ENCODE measurements at places on chromosomes 4 and X.

- DNase-seq, result no peak
Observed at GRCh38 chr4:178385481-178385880, 943.2 kb upstream of the AGA start.

DNA sequence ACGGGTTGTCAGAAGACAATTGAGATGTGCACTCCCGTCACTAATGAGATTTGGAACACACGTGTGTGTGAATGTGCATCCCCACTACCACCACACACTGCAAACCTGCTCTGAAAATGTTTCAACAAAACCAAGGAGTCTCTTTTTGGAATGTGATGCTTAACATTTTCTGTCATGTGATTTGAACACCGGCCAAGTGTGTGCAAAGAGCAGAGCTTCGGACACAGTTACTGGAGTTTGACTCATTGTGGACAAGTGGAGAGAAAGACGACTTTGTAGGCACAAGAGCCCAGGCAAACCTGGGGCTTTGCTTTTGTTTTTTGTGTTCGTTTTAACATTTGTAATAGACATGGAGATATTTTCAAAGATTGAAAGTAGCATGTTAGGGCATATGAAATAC is 49.2 kb downstream of the CCKAR start:
- DNase-seq, result no peak

- DNase-seq, result no peak
Observed at GRCh38 chrX:15849555-15849954, 5.1 kb downstream of the AP1S2 start.

DNA sequence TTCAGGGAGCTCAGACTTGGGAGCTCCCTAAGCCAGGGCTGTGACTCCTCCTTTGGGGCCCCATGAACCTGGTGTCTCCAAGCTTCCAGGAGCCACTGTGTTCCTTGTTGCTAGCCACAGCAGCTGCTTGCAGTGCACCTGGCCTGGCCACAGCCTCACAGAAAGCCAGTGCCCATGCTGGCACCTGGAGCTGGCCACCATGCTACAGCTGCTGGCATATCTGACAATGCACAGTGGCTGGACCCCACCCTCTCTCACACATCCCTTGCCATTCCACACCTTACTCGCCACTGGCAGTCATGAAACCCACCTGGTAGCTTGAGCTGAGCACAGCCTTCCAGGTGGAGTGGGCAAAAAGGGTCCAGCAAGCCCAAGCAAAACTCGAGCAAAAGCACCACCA is 441.7 kb downstream of the ARAP2 start:
- no peak for DNase-seq

- no peak for DNase-seq
Observed at GRCh38 chr4:173165706-173166105, 2.9 kb upstream of the GALNT7 start.

DNA sequence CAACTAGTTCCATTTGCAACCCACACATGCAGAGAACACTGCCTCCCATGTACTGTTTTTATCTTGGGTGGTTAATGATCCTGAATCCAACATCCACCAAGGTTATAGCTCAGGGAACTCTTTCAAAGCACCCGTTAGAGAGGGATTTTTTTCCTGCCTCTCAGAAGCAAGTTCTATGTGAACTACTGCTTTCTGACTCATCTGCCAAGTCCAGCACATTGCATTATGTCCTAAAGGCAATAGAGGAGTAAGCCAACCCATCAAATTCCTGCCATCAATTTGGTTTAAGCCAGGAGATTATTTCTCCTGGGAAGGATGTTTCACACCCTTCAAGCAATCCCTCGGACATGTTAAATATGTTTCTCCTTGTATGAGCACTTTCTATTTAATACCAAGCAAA is 334.5 kb downstream of the GASK1B start:
- DNase-seq, result no peak

- no peak for DNase-seq
Observed at GRCh38 chrX:31092970-31093638, 21.3 kb upstream of the FTHL17 start.

DNA sequence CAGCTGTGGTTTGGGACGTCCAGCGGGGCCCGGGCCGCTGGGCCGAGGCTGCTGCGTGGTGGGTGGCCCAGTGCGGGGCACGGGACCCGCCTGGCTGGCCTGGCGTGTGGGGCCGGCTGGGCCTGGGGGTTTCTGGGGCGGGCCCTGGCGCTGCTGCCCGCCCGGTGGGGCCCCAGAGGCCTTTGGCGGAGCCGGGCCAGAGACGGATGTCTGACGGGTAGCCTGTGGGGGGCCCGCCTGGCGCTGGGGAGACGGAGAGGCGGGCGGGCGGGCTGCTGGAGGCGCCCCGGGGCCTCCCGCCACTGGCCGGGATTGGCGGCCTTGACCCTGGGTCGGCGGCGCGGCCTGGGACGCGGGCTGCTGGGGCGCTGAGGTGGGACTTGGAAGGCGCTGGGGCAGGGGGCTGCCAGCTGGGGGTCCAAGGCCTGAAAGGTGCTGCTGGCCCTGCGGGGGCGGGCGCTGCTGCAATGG is 8.1 kb upstream of the TIMP1 start:
- DNase-seq, result no peak

GRCh38 chr4:36244257-36245082 is at the start of gene ARAP2:
Gene ARAP2 (minus strand): TSS chr4:36244514. CDS start chr4:36229486, 15,028 bp downstream.
- DNase-seq, result no peak

DNA sequence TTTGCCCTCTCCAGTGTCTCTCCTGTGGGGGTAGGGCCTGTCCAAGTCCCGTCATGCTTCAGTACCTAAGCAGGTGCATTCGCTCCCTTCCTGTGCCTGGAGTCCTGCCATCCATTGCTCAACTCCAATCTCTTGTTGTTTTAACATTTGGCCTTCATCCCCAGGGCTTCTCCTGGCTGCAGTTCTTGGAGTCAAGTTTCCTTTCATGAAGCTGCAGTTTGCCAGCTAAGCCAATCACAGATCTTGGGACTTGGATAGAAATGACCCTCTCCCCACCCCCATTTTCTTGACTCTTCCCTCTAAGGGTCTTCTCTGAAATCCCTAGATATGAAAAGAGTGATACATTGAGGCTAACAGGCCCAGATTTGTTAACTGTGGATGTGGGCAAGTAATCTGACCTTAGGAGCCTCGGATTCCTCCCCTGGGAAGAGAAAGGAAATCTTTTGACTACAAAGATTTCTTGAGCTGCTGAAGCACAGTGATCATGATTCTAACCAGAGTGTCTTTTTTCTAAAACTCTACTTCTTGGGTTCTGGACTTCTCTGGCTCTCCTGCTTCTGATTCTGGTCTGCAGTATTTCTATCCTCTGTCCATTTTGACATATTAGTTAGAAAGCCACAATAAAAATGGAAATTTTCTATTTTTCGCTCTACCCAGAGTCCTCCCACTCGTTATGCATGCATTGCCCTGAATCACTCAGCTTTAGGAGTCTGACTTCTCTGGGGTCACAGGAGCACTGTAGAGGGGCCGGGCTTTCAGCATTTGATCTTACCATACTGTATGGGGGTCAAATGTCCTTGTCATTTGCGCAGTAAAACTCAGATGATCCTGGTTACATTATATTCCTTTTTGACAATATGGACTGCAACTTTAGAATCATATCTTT is 61.0 kb downstream of the CHRNA9 start:
- DNase-seq, result peak; percentile 38

- DNase-seq, result no peak
Observed at GRCh38 chr4:109939190-109939589, 26.5 kb downstream of the EGF start.

- DNase-seq, result no peak
Observed at GRCh38 chrX:128818690-128819089, 704.6 kb downstream of the SMARCA1 start.

GRCh38 chr4:158771776-158772175 is 3.0 kb downstream of the FNIP2 start:
- DNase-seq, result no peak

DNA sequence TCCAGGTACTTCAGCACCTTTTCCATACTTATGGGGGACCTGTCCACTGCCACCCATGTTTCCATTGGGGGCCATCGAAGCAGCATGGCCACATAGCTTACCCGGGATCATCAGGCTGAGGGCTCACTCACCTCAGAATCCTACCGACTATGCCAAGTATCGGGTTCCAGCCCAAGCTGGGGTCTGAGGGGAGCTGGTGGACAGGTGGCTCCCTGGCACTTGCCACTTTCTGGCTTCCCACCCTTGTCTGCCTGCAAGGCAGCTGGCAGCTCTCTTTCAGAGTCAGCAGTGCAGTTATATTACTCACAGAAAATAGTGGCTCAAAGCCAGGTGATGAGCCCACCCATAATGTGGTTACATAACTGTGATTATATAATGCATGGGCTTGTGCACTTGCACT is 1153.8 kb downstream of the STIM2 start:
- no peak for DNase-seq

GRCh38 chr4:24796620-24797019 is 1.2 kb downstream of the SOD3 start:
- no peak for DNase-seq

DNA sequence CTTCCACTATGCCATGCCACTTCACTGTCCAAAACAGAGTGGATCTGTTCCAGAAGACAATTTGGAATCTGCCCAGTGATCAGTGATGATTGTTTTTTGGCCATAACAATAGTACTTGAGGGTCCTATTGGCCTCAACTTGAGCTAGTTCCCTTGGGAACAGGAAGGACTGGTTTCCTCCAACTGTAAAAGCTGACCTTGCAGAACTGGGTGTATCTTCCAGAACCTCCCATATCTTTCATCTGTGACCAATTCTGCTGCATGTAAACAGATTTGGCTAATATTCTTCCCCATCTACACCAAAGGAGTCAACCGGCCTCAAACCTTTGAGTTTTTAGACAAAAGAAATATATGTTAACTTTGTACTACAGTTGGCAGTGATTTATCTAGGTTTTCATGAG is 165.1 kb upstream of the TRPC5 start:
- no peak for DNase-seq

DNA sequence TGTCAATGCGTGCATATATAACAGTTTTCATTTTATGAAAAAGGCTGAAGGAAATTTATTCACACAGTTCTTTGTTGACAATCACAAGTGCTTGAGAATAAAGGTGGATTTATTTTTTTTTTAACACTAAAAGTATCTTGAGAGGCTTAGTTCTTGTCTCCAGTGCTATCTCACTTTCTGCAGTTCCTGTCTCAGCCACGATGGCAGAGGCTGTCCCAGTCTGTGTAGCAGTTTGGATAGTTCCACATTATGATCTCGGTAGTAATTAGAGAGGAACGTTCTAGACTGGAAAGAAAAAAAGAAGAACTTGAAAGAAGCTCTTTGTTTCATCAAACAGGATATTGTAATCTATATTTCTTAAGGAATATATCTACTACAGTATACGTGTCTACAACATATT is 229.0 kb downstream of the UGT8 start:
- DNase-seq, result no peak

DNA sequence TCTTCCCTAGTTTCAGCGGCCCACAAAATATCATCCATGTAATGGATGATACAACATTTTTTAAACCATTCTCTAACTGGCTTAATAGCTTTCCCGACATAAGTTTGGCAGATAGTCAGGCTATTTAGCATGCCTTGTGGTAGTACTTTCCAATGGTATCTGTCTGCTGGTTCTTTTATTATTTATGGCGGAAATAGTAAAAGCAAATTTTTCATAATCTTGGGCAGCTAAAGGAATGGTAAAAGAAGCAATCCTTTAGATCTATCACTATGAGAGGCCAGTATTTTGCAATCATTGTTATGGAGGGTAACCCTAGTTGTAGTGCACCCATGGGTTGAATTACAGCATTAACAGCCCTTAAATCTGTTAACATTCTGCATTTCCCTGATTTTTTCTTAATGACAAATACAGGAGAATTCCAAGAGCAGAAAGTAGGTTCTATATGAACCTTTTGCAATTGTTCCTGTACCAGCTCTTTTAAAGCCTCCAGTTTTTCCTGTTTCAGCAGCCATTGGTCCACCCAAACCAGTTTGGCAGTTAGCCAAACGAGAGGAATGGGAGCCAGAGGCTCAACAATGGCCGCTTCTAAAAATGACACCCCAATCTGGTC is 14.3 kb upstream of the HSD17B11 start:
- no peak for DNase-seq

DNA sequence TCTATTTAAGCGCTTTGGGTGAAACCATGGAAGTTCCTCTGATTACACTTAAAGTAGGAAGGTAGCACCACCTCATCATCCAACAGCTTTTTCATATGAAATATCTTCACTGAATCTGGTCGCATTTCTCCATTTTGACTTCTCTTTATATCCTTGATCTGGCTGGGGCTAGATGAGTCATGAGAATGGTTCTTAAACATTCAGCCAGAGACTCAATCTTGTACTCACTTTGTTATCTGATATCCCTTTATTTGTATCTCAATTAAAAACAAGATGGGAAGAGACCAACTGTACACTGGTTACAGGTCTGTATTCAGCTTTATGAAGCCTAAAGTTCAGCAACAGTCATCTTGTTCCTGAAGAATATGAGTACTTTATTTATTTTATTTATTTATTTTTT is 84.9 kb downstream of the CBLL2 start:
- no peak for DNase-seq

Data from DMS 273 treated with DMSO at 0.1 percent for 48 hours (cell line).